ENCODE measurements at places on chromosomes 7 and 10.

GRCh38 chr10:59668096-59668495 lies 41.6 kb downstream of the SLC16A9 start:
- no peak for DNase-seq

GRCh38 chr10:7534480-7534852 lies 123.6 kb upstream of the SFMBT2 start:
- no peak for DNase-seq

- no peak for DNase-seq
Observed at GRCh38 chr7:152521420-152522337, 85.9 kb upstream of the KMT2C start.

GRCh38 chr7:30012757-30013156 lies 13.7 kb downstream of the FKBP14 start:
- DNase-seq: no peak

DNA sequence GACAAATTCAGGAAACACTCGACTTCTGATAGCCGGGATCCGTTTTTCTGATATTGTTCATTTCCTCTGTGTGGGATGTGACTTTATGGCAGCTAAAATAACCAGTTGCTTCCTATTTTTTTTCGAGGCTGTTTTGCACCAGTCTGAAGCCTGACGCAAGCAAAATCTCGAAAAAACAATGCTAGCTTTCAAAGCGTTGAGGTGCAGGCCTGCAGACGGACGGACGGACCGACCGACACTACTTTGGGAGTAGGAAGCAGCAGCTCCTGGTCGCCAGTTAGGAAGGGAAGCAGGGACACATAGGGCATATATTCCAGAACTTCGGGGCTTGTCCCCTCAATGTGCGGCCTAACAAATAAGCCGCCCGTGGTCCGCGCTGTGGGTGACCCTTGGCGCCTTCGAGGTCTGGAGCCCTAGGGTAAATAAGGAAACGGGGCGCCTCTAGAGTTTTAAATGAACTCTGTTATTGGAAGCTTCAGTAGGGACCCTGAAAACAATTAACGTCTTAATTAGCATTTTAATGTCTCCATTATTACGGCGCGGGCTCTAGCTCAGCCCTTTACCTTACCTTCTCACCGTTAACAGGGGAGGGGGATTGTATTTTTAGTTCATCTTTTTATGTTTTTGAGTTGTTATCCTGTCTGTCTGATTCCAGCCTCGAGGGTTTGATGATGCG lies 1.3 kb downstream of the HHEX start:
- no peak for DNase-seq

- peak; percentile 69 for DNase-seq
Observed at GRCh38 chr10:19815036-19815730, 1.0 kb upstream of the PLXDC2 start.

DNA sequence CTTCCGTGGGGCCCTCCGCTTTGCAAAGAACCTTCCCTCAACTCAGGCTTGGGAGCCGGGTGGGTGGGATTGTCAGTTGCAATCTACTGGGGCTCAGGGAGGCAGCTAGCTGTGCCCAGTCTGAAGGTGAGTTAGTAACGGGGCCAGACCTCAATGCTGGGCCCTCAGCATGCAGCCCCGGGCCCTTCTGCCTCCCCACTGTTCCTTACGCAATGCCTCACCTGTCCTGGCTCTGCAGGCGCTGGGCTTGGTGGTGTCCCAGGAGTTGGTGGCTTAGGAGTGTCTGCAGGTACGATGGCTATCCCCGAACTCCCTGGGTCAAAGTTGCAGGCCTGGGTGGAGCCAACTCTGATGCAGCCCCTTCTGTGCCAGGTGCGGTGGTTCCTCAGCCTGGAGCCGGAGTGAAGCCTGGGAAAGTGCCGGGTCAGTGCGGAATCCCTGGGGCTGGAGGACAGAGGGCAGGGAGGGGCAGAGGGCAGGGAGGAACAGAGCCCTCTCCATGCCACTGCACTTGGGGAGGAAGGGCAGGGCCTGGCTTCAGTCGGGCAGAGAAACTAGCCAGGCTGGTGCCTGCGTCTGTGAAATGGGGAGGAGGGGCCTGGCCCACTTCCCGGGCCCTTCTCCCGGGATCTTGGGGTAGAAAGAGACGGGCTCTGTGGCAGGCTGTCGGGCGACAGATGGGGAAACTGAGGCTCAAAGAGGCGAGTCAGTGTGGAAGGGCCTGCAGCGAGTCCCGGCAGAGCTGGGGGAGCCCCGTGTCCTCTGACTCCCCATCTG lies 15.0 kb downstream of the ELN start:
- no peak for DNase-seq

- DNase-seq: no peak
Observed at GRCh38 chr7:66460921-66461361, 167.7 kb upstream of the KCTD7 start.

DNA sequence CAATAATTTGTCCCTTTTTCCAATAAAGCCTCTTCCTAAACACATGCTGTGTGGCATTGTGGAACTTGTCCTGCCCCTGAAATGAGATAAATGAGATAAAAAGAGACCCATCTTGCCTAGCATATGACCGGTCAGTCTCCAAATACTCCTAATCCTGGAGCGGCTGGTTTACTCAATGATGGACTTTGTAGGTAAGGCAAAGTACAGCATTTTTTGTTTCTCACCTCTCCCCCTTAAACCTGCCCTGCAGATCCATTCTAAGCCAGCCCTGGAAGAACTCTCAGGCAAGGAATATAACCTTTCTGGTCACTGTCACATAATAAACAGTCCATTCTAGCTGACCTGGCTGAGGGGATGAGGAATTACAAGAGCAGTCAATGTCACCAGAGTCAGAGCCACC lies 110.7 kb downstream of the C1GALT1 start:
- DNase-seq: no peak

GRCh38 chr7:130069179-130069977 lies 956 bp upstream of the KLHDC10 start:
- no peak for DNase-seq

GRCh38 chr10:48450233-48450740 lies 143.8 kb downstream of the MAPK8 start:
- no peak for DNase-seq

- no peak for DNase-seq
Observed at GRCh38 chr7:138861051-138861450, 63.1 kb upstream of the ATP6V0A4 start.

DNA sequence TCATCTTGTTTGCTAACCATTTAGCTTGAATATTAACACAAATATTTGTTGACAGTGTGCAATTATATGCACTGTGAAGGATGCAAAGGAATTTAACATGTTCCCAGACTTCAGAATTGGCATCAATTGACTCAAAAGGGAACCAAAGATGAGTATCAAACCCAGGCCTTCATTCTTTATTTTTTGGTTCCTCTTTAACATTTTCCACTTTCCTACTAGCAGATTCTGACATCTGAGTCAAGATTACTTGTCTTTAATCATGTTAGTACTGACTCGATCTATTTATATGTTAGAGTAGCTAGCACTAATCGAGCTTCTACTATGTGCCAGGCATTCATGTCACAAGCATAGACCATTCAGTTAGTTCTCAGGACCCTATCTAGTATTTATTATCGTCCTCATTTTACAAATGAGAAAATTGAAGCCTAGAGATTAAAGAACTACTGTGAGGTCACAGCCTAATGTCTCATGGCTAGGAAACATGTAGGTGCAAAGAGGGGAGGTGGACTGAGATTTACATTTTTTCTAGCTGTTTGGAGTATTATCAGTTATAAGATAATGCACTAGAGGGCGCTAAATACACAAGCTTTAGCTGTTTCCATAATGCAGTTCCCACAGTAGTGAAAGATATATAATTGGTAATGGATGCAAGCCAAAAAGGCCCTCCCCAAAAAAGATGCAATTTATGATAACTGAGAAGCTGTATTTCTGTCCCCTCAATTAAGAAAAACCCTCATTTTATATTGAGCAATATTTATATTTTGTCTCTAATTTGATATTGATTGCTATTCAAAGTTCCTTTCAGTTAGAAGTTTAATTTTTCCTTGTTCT lies 32.9 kb upstream of the KMT2E start:
- no peak for DNase-seq

DNA sequence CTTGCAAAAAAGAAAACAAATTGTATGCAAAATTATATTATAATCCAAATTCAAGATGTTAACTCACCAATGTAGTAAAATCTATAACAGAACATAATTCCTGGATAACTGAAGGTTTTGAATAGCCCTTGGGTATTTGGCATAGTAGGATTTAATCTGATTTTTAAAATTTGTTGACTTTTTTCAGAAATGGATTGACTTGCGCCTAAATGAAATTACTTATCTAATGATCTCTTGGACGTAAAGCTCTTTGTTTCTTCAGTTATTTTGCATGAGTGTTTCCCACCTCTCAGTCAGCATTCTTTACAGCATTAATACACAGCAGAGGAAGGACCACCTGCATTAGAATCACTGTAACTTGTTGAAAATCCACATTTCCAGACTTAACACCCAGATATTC lies 169.6 kb downstream of the SEPTIN7 start:
- DNase-seq: no peak

DNA sequence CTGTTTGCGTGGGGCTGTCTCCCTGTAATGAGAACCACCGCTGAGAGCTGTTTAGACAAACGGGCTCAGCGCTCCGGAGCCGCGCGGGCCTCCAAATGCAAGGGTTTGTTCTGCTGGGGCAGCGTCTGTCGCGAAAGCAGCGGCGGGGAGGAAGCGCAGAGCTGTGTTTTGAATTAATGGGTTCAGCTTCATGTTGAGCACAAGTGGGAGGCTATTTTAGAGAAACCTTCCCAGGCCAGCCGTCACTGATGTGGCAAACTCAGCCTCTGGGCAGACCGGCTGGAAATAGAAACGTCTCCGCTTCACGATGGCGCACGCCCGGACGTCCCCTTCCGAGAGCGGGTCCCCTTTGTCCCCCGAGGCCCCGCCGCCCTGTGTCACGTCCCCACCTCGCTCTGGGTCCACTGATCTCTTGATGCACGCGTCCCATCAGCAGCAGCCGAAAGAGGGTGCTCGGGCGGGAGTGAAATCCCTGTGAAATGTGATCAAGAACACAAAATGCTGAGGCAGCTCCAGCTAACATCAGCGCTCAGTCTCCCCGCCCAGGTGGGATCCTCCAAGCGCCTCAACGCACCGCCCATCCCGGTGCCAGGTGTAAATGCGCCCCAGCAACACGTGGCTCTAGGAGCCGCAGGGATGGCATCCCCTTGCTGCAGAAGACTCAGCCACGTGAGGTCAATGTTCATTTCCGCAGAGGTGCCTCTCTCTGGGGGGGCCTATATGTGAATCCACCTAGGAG lies 44.9 kb downstream of the BAMBI start:
- DNase-seq: peak; percentile 26

DNA sequence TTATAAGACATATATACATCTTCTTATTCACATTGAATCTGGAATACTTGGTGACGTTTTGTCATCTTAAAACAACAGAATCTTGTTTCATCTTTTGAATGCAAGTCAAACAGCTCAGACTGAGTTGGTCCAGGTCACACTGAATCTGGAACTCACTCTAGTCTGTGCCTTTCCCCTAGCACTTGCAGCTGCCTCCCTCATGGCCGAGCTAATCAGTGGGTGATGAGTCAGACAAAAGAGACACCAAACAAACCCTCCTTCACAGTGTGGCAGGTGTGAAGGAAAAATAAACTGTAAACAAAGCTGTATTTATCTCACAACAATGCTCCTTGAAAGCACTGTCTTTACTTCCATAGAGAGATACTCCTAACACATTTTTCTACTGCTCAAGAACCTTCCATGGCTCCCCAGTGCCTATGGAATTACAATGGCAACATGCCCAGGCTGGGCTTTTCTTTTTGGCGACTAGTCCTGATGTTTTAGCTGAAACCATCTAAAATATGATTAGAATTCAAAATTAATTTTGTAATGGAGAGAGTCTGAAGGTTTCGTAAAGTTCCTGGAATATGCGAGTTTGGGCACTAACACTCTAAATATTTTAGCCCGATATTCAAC lies 140.0 kb downstream of the ZNF365 start:
- DNase-seq: no peak

DNA sequence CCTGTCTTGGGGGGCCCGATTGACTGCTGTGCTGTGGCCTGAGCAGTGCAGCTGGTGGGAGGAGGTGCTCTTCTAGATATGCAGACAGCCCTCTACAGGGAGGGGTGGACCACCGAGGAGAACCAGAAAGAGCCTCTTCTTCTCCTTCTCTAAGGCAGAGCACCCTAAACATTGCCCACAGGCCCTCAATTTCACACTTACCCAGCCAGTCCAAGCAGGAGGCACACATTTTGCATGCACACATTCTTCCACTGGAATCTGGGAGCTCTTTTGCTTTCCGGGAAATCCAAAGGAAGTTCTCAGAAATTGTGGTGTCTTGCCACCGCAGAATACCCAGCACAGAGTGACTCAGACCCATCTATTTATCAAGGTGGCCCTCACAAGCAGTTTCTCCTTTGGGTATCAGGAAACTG lies 45.8 kb downstream of the EEPD1 start:
- no peak for DNase-seq

- DNase-seq: no peak
Observed at GRCh38 chr10:78726171-78726570, 342.6 kb upstream of the ZMIZ1 start.

GRCh38 chr10:103692952-103693811 lies 162.2 kb downstream of the SH3PXD2A start:
- no peak for DNase-seq

GRCh38 chr10:76149602-76150138 lies 718.2 kb downstream of the LRMDA start:
- no peak for DNase-seq

DNA sequence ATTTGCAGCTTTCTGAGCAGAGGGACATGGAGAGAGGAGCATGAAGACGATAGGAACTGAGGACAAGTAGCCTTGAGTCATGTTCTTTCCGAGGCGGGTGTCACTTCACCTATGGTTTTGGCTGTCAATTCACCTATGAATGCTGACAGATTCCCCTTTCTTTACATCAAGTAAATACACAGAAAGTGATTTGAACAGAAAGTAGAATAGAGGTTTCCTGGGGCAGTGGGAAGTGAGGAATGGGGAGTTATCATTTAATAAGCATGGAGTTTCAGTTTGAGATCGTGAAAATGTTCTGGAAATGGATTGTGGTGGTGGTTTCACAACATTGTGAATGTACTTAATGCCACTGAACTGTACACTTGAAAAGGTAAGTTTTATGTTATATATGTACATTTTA lies 138.4 kb upstream of the MDFIC start:
- DNase-seq: no peak

GRCh38 chr10:70891627-70892026 lies 3.3 kb upstream of the PCBD1 start:
- no peak for DNase-seq

DNA sequence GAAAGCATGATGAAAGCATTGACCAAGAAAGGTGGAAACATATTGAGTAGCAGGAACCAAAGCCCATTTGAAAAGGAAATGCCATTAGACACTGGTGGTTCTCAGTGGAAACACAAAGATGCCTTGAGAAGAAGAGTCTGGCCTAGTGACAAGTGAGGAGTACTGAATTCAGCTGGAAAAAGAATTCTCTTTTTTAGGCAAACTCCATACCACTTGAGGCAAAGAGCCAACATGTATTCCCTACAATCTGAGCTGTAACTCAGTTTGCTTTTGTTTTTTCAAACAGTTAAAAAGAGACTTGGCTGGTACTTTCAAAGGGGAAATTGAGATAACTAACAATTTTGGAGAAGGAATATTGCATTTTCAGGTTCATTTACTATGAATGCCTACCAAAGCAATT lies 624.0 kb downstream of the NRG3 start:
- no peak for DNase-seq

- no peak for DNase-seq
Observed at GRCh38 chr7:22256541-22257096, 100.3 kb downstream of the RAPGEF5 start.

Data from hindlimb muscle (tissue), 1 donor.